ENCODE measurements at places on chromosomes 2 and 18.

GRCh38 chr18:45738660-45739059, 14.7 kb downstream of the SLC14A1 start:
- DNase-seq: no peak

- no peak for DNase-seq
Observed at GRCh38 chr2:236120829-236121228, 47.4 kb downstream of the GBX2 start.

DNA sequence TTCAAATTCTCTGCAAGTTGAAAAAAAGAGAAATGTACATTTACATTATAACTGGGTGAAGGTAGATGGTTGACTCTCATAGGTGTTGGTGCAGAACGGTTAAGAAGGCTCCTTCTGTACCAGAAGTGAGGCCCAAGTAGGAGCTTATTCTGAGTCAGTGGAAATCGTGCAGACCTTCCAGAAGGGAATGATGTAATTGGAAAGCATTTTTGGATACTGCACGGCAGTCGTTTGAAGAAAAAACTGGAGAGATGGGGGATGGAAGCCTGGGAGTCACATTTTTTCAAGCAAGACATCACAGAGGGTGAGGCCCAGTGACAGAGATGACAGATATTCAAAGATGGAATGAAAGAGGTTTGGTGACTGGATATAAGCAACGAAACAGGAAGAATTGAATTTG, 39.4 kb downstream of the HRH4 start:
- no peak for DNase-seq

- no peak for DNase-seq
Observed at GRCh38 chr18:72584787-72585186, 40.6 kb upstream of the CBLN2 start.

DNA sequence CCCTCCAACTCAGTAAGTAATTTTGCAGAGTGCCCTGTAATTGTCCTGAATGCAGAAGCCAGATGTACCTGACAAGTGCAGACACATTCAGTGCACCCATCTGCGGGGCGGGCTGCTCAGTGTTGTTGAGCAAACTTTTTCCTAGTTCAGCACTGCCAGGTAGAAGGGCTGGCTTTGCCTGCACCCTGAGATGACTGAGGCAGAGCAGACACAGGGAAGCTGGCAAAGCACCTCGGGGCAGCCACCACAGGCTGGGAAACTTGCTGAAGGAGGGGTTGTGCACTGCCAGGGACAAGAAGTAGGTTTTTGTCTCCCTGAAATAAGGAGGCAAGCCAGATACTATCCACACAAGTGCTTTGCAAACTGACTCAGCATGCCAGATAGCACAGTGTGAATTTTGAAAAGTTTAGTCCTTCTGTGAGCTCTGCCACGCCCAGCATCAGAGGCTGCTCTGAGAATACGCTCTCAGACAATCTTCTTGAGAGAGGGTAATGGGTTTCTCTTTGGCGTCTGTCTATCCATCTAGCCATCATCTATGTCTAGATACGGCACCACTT, 62.3 kb downstream of the SOWAHC start:
- DNase-seq: no peak

DNA sequence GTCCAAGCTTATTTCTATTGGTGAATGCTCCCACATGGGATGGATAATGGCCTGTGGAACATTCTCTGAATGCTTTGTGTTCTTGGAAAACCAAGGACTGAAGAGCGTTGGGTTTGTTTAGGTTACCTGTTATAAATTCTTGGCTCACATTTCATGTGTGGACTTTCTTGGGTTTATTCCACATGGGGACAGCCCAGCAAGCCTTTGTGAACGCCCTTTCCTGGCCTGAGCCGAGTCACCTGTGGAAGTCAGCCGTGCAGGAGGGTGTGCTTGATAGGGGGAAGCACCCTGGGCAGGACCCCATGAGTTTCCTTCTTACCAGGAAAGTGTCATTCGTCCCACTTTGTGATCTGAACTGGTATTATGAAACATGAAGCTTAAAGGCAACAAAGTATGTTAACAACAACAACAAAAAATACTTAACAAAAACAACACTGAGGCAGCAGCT, 4.1 kb downstream of the RAB31 start:
- no peak for DNase-seq

- DNase-seq: no peak
Observed at GRCh38 chr2:66550826-66551225, 115.9 kb downstream of the MEIS1 start.

GRCh38 chr2:29165362-29166241, 50.4 kb downstream of the CLIP4 start:
- no peak for DNase-seq

DNA sequence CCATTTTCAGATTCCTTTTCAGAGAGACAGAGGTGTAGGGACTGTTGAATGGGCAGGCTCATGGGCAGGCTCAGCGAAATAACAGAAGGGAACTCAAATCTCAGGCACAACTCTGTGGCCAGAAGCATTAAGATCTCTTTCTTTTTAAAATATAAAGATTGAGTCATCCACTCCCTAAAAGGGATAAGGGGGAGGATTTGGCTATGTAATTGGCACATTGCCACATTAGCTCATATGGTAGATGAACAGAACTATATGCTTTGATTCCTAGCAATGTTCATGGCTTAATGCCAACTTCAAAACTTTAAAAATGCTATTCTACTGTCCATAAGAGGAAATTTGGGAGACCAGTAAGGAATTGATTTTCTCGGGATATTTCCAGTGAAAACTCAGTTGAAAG, 53.8 kb upstream of the SLC5A7 start:
- no peak for DNase-seq

DNA sequence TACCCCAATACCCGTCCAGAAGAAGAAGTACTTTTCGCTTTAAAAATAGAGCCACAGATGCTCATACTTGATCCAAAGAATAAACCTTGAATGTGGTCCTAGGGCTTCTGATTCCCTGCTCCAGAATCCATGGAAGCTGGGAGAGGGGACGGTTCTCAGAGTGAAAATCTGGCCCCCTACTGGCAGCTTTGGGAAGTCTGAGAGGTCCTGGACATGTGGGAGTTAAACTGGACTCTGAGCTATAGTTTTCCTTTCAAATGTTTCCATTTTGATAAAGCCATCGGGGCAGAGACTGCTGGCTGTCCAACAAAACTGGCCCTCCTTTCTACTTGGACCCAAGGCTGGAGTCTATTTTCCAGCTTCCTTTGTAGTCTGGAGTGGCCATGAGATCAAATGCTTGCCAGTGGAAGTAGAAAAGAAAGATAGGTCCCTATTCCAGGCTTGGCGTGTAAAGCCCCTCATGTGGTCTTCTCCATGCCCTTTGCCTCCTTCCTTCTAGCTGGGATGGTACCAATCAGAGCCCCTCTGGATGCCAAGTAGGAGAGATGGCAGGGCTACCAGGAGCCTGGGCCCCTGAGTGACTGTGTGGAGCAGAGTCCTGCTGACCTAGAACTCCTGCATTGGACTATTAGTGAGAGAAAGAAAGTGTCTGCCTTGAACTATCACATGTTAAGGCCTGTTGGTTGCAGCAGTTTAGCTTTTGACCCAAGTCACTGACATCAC, 37.7 kb upstream of the TBC1D8 start:
- DNase-seq: no peak
